ENCODE measurements at places on chromosomes 1 and 21.

DNA sequence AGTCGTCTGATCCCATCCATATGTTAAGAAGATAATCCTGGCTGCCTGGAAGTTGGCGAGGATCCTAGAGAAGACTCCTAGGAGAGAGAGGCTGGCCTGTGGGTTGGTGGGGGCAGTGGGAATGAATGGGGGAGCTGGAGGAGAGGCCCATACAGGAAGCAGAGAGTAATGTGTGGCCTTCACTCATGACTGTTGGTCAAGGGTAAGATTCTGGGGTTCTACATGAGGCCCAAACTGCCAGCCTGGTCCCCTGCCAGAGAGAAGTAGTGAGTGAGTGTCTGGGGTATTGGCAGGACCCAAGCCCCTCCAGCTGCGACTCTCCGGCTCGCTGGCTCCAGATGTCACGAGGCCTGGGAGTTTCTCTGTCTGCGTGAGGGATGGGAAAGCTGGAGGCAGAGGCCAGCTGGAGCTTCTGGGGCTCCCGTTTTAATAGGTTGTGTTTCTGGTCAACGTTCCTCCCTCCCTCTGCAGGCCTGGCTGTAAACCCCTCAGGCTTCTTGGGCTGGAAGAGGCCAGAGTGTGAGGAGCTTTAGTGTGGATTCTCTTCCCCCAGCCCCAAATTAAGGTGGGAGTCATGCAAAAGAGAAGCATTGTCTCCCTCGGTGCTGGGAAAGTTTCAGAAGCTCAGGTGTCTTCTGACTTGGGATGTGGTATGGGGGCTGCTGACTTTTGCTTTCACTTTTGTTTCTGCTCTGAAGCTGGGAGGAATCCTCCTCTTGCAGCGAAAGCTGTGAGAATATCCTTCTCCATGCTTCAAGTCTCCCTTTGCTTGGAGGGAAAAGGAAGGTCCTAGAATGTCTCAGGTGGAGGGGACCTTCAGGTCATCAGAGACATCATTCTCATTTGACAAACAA, 2.6 kb downstream of the TMEM51 start:
- DNase-seq: no peak

DNA sequence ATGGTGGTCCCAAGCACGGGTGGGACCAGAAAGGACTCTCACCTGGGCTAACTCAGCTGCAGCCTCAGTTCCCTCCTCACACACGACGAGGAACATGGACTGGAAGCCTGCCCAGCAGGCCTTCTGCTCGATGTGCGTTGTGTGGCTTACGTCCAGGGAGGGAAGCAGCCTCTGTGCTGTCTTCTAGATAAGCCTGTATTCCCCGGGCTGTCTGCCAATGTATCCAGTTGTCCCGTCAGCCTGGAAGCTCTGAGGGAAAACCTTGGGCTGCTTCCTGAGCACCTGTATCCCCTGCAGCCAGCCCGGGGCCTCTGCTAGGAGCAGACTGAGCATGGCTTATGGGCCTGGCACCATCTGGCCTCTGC, 10.5 kb downstream of the PCSK9 start:
- no peak for DNase-seq

- DNase-seq: no peak
These were observed 30.6 kb downstream of the AKT3 start for GRCh38 chr1:243819438-243819839.

DNA sequence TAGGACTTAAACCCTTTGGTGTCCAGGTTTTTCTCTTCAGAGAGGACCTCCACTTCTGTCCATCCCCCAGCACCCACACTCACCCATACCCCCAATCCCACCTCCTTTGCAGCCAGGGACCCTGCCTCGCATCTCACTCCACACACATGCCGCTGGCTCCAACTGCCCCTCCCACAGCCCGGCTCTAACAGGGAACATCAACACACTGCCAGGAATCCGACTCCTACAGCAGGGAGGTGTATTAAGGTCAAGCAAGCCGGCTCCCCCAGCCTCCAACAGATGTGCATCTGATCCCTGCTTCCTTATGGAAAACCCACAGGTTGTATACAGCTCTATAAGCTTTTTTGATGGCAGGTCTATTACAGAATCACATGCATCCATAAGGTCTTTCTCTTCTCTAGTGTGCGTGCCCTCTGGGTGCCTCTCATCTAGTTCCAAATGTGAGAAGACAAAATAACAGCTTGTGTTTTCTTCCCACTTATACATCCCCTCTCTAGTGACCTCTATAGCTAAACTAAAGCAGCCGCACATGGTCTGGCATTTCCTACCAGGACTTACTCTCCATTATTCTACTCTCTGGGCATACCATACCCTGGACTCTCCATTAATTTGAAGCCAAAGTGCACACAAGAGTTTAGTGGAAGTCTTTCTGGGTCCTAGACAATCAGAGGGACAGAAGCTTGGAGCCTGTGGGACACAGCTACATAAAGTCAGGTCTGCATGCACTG, 16.3 kb downstream of the PIK3C2B start:
- no peak for DNase-seq

DNA sequence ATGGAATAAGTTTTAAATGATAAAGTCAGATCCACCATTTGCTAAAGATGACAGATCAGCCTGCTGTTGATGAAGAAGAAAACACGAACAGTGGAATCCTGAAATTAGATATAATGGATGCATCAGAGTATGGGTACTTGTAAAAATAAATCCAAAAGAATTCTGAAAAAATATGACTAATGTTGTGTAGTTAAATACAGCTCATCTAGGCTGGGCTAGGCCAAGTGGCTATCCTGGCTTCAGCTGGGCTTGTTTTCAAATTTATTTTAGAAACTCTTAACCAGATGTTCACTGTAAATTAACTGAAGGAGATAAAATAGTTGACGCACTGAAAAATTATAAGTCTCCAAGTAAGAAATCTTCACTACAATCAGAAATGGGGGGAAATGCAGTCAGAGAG, 7.4 kb upstream of the RGS2 start:
- no peak for DNase-seq

Data from activated naive CD8-positive, alpha-beta T cell treated with anti-CD3 and anti-CD28 coated beads, Interleukin-2, amount 50 U/mL, for 16 hours (primary cell).